Stromal cell of bone marrow (primary cell): ENCODE measurements at places on chromosomes 12 and 14.
A peak's percentile ranks its signal among the peaks of the same experiment; 100 is the strongest.

DNA sequence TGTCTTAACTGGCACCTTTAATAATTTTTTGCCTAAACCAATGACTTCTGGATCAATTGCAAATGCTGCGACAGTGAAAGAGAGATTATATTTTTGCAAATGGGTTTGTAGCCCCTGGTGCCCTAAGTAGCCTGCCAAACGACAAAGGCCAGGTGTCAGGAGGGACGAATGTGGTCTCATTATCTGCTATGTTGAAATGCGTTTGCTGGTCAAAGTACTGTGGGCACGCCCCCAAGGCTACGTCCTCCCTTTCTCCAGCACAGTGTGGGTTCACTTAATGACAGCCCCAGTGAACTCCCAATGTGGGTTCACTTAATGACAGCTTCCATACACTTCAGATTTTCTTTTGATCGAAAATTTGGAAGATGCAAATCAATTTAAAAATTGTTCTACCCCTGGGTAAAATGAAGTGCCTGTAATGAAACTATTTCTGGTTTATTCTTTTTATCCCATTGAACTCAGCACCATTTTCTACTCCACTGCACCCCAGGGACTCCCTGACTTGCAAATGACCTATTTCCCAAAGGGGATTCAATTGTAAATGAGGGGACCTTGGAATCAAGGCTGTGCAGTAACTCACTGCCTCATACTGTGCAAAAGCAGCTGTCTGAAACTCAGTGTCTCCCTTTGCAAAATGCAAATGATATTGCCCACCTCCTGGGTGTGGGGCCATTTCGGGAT lies 1.4 kb downstream of the SERPINA11 start:
- DNase-seq = no peak

DNA sequence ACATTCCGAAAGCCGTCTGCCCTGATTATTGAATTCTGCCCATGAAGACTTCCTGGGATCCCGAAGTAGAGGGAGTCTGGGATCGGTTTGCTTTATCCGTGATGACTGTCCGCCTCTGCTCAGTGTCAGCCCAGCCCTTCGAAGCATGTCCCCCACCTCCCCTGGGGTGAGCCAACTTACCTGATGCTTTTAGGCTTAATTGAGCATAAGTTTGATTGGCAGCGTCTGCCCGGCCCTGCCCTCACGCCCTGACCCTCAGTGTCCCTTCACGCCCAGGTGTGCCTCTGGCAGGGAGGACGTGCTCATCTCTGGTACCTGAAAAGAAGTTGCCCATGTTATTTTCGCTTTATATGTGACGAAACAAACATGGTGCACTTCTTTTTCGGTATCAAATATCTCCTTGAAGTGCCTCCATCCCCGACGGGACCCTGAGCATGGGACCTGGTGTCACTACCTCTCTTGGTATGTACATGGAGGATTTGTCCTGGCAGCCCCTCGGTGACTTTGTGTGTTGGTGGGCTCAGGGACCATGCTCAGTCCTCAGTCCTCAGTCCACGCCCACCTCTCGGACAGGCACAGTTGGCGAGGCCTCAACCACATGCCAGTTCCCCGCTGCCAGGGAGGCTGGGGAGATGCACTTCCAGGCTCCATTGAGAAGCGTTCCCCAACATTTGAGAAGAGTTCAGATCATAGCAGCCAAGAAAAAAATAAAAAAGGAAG lies 130.1 kb upstream of the RTL1 start:
- DNase-seq = no peak

DNA sequence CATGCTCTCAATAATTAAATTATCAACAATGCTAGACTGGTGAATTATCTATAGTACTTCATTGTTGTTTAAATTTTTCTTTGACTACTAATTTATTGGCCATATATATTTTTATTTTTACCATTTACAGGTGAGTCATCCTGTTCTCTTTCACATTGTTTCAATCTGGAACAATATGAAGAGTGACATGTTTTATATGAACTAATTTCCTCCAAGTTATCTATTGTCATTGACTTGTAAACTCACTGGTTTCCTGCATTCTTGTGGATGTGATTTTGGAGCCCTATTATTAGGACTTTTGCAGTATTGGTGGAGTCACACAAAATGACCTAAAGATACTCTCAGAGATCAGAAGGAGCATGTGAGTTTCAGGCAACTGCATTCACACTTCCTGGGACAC lies 297.7 kb downstream of the AEBP2 start:
- no peak for DNase-seq

- DNase-seq = no peak
These were observed 762.9 kb downstream of the C12orf50 start for GRCh38 chr12:87266305-87266704.

DNA sequence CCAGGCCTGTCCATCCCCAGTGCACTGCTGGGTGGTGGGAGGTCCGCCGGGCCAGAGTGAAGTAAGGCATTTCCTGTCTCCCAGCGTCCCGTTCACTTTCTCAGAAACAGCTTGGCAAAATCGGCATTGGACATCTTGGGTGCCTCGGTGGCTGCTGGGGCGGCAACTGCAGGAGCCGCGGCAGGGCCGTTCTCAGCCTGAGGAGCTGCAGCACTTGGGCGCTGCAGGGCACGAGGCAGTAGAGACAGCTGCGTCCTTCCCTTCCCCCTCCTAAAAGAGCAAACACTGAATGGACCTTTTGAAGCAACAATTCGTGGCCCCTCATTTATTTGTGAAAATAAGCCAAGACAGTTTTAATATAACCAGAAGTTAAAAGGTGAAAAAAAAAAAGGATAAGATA lies 8.3 kb downstream of the FICD start:
- no peak for DNase-seq

DNA sequence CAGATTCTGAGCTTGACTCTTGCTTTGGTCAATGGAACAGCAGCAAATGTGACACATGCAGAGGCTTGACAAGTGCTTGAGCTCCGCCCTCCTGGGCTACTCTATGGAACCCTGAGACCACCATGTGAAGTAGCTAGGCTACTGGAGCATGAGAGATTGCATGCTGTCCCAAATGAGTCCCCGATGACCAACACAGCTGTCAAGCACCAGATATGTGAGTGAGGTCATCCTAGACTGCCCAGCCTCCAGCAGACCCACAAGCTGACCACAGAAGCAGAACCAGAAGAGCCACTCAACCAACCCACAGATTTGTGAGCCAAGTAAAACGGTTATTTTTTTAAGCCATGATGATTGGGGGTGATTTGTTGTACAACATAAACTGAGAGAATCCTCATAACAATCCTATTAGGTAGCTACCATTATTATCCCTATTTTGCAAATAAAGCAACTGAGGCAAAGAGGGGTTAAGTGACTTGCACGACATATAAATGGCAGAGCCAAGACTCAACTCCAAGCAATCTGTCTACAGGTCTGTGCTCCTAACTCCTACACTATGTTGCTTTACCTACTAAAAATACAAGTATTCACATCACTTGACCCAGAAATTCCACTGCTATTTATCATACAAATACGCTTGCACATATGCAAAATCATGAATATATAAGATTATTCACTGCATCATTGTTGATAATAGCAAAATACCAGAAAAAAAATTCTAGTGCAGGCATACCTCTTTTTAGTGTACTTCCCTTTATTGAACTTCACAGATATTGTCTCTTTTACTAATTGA lies 136.2 kb downstream of the NDUFA12 start:
- DNase-seq = peak; percentile 18

- no peak for DNase-seq
These were observed 6.9 kb upstream of the TUBA1A start for GRCh38 chr12:49195736-49196135.

DNA sequence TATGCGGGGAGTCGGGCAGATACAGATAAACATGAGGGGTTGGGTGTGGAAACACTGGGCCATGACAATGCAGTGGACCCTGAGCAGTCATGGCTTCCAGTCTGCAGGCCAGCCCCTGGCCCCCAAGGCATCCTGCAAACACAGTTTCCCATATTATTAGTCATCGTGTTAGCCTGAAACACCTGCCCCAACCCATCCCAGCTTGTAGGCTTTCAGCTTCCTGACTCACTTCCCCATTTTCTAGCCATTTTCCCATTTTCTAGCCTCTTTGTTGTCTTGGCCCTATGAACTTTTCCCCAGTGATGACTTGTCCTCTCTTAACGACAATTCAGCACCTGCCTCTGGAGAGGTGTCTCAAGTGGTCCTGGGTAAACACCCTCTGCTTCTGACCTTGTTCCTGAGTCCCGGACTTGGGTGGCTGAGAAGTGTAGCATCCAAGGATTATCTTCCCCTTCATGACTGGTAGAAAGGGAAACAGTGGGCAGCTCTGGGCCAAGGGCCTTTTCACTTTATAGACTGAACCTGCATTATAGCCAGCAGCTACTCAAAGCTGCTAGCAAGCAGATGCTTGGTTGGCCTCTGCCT lies 4.3 kb upstream of the PGF start:
- no peak for DNase-seq

- no peak for DNase-seq
These were observed 134.2 kb downstream of the TMEM30B start for GRCh38 chr14:61146899-61147298.

- no peak for DNase-seq
These were observed 153.7 kb upstream of the PZP start for GRCh38 chr12:9361879-9362326.

DNA sequence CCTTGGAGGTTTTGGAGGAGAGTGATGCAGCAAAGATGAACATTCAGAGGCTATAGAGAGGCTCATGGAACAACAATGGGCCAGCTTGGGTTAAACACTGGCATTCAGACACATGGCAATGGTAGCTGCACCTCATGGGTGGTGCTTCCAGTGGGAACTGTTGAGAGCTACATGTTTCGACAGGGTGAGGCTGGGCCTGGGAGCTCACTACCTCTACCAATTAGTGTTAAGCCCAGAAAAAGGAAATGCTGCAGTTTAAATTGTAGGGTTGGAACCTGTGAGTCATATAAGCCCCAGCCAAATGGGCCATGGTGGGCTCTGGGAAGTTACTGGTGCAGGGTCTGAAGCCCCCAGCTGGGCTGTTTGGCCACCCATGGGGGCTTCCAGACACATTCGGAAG lies 279.7 kb downstream of the ZFP36L1 start:
- DNase-seq = no peak

DNA sequence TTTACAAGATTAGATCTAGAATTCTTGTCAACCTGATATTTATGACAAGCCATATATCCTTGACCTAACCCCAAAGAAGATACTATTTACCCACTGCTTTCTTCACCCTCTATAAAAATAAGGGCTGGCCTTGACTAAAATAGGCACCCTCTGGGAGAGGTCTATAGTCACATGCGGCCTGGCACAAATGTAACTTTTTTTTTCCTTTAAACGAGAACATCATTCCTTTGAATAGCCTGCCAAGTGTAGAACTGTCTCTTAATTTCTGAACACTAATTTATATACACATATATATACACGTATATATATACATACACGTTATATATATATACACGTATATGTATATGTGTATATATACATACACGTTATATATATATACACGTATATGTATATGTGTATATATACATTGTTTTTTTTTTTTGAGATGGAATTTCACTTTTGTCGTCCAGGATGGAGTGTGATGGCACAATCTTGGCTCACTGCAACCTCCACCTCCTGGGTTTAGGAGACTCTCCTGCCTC lies 18.6 kb downstream of the PPTC7 start:
- no peak for DNase-seq

- no peak for DNase-seq
These were observed 141.6 kb upstream of the TMCC3 start for GRCh38 chr12:94791933-94792332.

- no peak for DNase-seq
These were observed 24.4 kb upstream of the BDKRB1 start for GRCh38 chr14:96231526-96232130.

GRCh38 chr14:39318574-39318973 lies 84.9 kb downstream of the MIA2 start:
- no peak for DNase-seq
